Mammary epithelial cell (primary cell): ENCODE measurements at places on chromosomes 7 and 10. TPM values are rescaled to one million over a fixed set of nuclear protein-coding genes. Genes with fewer than 3 reads are reported as not detected.

GRCh38 chr10:34791947-34792346, 23.1 kb downstream of the PARD3 start:
- DNase-seq = no peak

The ASAH2 gene
- 1.2 TPM for total RNA-seq

The DCLRE1A gene
- 6.5 TPM for total RNA-seq

The IGFBP1 gene
- under 0.01 TPM for total RNA-seq

DNA sequence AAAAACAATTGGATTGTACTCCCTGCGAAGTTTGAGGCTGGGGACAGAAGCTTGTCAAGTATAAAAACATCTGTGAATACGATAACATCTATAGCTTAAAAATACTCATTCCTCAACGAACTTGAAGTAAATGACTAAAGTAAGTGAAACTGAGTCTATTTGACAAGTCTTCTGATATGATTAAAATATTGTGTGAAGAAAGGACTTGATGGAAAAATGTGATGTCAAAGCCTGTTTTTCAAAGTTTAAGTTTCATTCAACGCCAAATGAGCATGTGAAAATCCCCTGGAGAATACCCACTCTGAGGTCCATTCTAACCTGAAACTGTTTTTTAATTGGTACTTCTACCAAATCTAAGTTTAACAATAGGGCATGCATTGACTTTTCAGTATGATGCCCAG, 122.3 kb upstream of the MDFIC start:
- DNase-seq = no peak

GRCh38 chr7:75740846-75741497, 2.2 kb upstream of the HIP1 start:
- DNase-seq = no peak

The PANK1 gene
- total RNA-seq = 5.3 and 5.5 TPM in 2 replicates

DNA sequence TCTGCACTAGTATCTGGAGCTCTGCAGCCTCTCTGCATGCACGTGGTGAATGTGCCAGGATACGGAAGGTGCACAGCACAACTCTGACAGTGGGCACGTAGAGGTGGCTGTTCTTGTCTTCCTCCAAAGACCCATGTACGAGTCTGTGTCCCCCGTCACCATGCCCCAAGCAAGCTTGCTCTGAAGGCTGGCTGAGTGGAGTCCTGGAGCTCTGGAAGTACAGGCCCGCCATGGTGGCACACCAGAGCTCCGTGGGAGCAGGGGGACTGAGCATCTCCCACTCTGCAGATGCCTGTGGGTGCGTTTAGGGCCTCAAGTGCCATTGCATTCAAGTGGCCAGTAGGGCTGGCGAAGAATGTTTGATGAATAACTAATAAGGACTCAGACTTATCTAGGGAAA, 17.1 kb downstream of the BCCIP start:
- no peak for DNase-seq

The CYCS gene
- 34.3 TPM for total RNA-seq

The ASB10 gene
- not detected in 2 replicates for total RNA-seq

- DNase-seq = peak; percentile 12
Observed at GRCh38 chr10:99280472-99280871, 44.8 kb upstream of the HPSE2 start.

DNA sequence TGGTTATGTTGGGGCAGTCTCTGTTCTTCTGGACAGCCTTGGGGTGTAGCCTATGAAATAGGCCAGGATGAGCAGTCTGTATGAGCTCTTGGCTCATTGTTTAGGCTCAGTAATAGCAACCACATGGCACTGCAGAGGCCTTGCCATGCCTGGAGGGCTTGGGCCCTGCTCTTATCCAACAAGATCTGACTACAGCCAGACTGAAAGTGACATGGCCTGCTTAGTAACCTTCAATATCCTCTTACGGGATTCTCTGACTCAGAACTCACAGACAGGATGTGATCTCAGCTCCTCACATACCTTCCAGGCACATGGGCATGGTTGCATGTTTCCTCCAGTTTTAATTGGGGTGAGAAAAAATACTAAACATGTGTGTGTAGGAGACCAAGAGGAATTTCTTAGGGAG, 289.3 kb downstream of the PTEN start:
- peak; percentile 96 for DNase-seq
